Stimulated activated CD8-positive, alpha-beta memory T cell treated with anti-CD3 and anti-CD28 coated beads, Interleukin-4, amount 100 ng/mL, for 48 hours (primary cell): ENCODE measurements at places on chromosomes 6 and 20.
A peak's percentile ranks its signal among the peaks of the same experiment; 100 is the strongest.

- no peak for DNase-seq
These were observed 188.9 kb downstream of the PRKN start for GRCh38 chr6:162538643-162539064.

DNA sequence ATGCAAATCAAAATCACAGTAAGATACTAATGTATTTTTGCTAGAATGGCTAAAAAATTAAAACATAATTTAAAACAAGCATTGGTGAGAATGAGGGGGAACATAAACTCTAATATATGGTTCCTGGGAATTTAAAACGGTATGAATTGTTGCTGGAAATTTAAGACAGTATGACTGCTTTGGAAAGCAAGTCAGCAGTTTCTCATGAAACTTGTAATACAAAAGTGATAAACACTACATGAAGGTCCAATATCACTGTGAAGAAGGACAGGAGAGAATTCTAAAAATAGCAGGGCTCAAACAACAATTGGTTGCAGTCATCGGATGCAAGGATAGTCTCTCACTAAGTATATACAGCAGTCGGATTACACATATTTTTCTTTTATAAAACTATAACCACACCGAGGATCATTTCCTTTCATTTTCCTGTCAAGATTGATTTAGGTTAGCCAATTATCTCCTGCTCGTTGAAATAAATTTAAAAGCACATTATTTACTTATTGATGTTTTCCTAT, 18.5 kb upstream of the PRSS16 start:
- no peak for DNase-seq

- DNase-seq = no peak
These were observed 15.0 kb downstream of the ESR1 start for GRCh38 chr6:151822252-151823111.

DNA sequence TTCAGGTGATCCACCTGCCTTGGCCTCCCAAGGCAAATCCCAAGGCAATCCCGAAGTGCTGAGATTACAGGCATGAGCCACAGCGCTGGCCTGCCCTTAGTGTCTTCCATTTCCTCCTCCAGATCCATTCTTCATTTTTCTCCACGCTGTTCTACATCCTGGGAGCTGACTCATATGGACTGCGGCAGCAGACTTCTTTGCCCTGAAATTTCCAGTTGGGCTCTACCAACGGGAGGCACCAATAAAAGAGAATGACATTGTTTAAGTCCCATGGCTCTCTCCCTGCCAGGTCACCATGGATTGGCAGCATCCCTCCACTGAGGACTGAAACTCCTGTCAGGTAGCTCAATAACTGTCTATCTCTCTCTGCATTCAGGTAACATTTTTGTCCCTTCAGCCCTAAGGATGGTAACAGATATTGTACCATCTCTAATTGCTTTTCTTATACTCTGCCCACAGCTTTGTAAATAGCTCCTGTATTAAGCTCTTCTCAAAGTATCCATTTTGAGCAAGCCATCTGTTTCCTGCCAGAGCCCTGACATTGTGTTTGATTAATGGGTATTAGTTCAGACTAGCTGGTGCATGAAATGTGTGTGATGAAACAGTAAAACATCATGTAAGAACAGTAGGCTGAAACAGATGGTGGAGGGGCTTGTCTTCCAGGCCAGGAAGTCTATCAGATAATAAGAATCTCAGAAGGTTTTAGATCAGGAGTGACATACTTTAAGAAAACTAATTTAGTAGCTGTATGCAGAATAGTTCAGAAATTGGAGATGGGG, 3.6 kb downstream of the TBCC start:
- DNase-seq = no peak

DNA sequence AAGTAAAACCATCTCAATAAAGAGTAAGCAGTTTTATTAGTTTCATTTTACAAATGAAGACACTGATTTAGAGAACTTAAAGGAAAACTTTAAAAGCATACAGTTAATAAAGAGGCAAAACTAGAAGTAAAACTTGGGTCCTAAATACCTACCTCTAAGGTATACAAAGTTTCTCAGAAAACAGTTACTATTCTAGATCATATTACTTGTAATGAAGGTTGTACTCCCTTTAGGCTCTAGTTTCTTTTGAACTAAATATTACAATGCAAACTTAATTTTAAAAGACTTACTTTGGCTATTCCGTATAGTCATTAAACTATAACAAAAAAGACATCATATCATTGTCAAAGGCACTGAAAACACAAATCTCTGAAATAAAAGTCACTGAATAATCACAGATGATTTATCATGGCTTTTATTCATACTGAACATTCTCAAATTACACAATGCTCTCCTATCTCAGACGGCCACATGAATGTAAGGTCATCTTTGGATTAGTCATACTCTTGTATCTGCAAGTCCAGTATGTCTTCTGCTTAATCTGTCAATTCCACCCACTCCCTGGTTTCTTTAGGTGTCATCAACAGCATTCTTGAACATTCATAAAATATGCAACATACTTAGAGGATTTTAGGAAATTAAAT, 361.6 kb upstream of the RUNX2 start:
- no peak for DNase-seq

- DNase-seq = no peak
These were observed 5.2 kb upstream of the BPIFA2 start for GRCh38 chr20:33162753-33163152.

- no peak for DNase-seq
These were observed 55.0 kb upstream of the KCNK16 start for GRCh38 chr6:39377539-39377950.

- no peak for DNase-seq
These were observed 20.9 kb upstream of the EPM2A start for GRCh38 chr6:145756170-145756662.

DNA sequence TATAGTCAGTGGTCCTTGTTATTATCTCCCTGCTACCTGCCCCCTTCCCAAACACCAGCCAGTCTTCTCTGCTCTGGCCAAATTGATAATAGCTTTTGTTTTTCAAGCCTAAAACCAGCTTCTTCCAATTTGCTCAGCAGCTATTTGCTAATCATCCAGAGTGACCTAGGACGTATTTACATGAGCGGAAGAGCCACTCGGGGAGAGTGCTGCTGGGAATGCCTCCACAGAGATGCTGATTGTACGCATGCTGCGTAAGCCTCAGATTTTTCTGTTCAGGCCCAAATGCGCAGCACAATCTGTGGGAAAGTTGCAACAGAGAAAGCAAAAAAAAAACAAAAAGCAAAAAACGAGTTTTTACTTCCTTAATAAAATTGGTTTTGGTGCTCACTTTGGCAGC, 24.4 kb upstream of the ID1 start:
- DNase-seq = no peak

DNA sequence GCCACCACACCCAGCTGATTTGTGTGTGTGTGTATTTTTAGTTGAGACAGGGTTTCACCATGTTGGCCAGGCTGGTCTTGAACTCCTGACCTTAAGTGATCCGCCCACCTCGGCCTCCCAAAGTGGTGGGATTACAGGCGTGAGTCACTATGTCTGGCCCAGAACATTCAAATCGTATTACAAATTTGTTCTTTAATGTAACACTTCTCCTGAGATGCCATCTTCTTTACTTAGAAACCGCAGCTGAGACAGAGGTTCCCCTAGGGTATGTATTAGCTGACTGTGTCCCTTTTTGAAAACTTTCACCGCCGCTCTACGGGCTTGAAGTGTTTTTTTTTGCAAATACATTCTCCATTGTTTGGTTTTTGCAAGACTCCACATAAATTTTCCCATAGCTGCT, 62.6 kb downstream of the TOX2 start:
- no peak for DNase-seq

GRCh38 chr20:17998446-17998845, 29.6 kb downstream of the MGME1 start:
- DNase-seq = no peak

DNA sequence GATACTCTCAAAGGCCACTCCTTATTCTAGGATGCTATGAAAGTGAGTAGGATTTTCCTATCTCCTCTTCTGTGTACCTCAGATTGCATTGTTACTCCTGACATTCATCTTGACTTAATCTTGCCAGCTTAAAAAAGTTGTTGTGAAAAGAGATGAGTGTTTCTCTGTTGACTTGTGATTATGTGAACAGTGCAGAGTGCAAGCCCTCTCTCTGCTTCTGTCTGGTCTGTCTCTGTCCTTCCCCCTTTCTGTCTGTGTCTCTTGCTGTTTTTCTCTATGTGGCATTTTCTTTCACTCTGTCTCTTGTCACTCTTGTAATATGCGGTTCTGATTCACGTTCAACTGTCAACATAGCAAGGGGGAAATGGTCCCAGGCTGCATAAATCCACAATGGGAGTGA, 306.6 kb downstream of the FARS2 start:
- DNase-seq = no peak

DNA sequence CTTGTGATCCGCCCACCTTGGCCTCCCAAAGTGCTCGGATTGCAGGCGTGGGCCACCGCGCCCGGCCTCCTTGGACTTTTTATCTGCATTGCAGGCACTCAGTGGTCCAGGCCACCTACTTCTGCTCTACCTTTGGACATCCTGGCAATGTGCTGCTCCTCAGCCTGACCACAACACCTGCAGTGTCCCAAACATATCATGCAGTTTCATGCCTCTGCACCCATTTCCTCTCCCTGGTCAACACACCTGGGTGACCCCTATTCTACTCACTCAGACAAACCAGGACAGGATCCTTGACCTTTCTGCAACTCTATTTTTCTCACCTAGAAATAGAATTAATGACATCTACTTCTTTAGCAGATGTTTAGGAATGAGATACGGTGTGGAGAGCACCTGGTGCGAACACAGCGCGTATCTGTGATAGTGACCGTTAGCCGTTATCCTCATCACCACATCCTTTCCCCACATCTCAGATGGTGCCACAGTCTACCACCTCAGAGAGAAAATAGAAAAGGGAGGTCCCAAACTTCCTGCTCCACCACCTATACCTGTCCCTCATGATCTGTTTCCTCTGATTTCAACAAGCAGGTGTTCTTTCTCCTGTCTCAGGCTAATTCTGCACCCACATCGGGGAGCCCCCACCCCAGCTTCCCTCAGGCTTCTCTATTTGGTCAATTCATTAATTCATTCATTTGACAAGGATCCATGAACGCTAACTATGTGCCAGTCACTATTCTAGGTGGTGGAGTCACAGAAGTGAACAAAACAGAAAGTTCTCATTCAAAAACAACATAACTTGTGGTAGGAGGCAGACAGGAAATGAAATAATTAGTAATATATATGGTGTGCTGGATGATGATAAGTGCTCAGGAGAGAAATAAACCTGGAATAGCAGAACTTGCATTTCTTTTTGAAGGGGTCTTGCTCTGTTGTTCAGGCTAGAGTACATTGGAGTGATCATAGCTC, 4.3 kb upstream of the BTN3A2 start:
- no peak for DNase-seq

GRCh38 chr20:35773154-35773751, 1.4 kb downstream of the PHF20 start:
- peak; percentile 51 for DNase-seq

GRCh38 chr6:124659427-124659826, 302.8 kb upstream of the RNF217 start:
- DNase-seq = no peak

GRCh38 chr6:123616942-123617341, 19.8 kb downstream of the TRDN start:
- no peak for DNase-seq

DNA sequence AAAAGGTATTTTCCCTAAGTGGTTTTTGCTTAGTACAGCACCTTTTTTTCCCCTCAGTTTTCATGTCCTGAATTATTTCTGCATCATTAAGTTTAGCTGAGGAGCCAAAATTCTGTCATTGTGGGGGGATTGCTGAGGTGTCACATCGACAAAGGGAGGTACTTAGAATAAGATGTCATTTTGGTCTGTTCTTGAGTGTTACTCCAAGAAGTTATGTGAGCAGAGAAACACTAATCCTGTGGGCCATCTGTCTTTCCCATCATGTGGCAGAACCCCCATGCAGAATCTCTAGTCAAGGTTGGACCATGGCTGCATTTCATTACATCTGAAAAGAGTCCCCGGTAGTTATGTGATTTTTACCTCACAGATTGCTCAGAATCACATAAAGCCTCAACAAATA, 167.8 kb upstream of the CENPW start:
- DNase-seq = no peak

- no peak for DNase-seq
These were observed 162.7 kb upstream of the MARCKS start for GRCh38 chr6:113694278-113695077.

GRCh38 chr6:128694303-128695009, 174.1 kb upstream of the PTPRK start:
- no peak for DNase-seq

GRCh38 chr20:56860413-56860812, 231.3 kb downstream of the TFAP2C start:
- DNase-seq = no peak

DNA sequence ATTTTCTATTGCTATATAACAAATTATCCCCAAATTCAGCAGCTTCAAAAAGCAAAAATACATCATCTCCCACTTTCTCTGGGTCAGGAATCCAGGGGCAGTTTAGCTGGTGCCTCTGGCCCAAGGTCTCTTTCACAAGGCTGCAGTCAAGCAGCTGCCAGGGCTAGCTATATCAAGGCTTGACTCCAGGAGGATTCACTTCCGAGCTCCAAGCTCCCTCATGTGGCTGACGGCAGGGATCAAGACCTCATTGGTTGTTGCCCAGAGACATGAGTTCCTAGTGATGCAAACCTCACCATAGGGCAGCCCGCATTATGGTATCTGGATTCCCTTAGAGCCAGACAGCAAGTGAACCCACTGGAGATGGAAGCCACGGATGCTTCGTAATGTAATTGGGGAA, 1.3 kb upstream of the VNN1 start:
- no peak for DNase-seq

- DNase-seq = peak; percentile 33
These were observed 41.7 kb downstream of the MOCS1 start for GRCh38 chr6:39892490-39893129.

GRCh38 chr6:33120001-33120400, 44.2 kb downstream of the HLA-DPB1 start:
- DNase-seq = no peak

- no peak for DNase-seq
These were observed 22.2 kb downstream of the CHMP4B start for GRCh38 chr20:33833333-33833732.

- no peak for DNase-seq
These were observed 750.4 kb downstream of the TENT5A start for GRCh38 chr6:81002126-81002525.

- DNase-seq = no peak
These were observed 554.9 kb downstream of the MAFB start for GRCh38 chr20:40134176-40134575.

DNA sequence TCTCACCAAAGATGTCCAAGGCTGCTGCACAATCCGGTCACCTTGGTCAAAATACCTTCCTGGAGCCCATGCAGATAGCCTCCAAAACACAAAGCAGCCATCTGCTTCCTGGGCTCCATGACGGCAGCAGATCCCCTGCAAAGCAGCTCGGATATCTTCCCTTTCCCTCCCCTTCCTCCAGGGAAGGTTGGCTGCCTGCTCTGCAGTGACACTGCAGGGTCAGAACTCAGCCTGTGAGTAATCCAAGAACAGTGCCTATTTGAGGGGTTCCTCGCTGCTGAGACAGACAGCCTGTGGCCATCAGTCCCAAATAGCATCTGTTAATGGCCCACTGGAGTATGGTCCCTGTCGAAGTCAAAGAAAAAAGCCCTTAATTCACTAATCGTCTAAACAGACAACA, 270.8 kb downstream of the PREX1 start:
- DNase-seq = no peak

- DNase-seq = no peak
These were observed 35.7 kb downstream of the TSPYL4 start for GRCh38 chr6:116218172-116218633.
